Stimulated activated CD8-positive, alpha-beta memory T cell treated with anti-CD3 and anti-CD28 coated beads, Interleukin-15, amount 100 ng/mL, for 4 hours (primary cell): ENCODE measurements at places on chromosomes 2 and 18.

- DNase-seq: no peak
Measured at GRCh38 chr2:69304656-69305055, 82.4 kb downstream of the GFPT1 start.

DNA sequence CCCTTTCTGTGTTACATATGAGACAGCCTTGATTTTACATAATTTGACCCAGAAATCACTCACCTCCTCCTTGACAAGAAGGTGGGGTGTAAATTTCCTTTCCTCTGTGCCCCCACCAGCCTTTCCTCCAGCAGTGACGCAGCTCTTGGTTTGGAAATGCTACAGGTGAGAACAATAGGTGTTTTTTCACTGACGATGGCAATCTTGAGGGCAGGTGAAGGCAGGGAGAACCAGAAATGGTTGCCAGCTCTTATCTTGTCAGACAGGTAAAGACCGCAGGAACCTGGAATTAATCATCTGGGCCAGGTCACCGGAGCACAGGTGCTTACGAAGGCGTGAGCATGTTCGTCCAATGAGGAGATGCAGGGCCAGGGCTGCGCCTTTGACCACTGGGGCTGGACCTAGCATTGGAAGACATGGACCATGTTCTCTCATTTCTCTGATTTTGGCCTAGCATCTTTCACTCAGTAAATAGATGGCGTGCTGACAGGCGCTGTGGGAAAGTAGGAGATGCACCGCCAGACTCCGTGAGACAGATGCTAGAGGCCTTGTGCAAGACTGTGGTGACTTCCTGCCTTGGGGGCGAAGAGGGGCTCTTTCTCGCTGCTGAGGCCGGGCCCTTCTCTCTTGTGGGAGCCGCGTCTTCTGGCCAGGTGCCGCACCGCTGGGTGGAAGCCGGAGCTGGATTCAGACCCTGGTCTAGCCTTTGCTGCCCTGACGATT is 4.0 kb downstream of the CIDEA start:
- DNase-seq: no peak

GRCh38 chr2:190785334-190785733 is 95.3 kb upstream of the GLS start:
- DNase-seq: no peak

DNA sequence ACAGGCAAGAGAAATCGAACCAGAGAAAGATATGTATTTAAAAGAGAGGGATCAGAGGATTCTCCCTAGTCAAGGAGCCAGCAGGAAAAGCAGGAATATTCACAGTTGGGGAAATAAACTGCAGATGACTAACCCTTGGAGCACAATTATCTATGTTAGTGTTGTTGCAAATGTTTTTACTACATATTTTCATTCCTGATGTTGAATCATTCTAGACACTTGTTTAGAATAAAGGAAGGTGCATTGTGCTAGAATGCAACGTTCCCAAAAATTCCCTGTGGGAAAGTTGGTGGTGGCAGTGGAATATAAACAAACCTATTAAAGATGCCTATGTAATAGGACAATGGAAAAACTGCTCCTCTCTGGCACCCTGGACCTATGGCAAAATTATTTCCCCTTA is 63.3 kb downstream of the DTNA start:
- DNase-seq: no peak

DNA sequence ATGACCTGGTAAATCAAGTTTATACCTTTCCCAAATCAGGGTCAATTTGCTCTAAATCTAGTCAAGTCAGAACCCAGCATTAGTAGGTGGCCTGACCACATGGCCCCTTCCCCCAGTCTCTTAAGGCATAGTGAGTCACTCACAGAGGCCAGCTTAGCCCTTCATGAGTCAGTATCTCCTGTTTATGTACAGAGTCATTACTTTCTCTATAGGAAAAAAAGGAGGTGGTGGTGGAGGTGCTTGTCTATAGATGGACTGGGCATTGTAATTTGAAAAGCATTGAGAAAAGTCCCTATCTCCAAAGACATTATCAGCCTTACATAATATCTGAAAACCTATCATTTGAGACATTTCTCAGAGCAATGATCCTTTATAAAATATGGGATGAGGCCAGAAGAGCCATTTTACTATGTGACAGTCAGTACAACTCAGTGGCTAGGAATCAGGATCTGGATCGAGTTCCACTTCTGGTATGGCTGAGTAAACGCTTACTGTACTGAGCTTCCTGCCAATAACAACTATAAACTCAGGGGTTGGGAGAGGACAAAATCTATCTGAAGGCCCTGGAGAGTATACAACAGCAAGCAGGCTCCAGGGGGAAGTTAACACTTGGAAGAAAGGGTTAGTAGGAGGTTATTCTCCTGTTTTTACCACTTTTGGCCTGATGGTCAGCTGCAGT is 22.5 kb upstream of the SIGLEC15 start:
- DNase-seq: no peak

- DNase-seq: no peak
Measured at GRCh38 chr2:232993231-232993821, 19.7 kb downstream of the NGEF start.

DNA sequence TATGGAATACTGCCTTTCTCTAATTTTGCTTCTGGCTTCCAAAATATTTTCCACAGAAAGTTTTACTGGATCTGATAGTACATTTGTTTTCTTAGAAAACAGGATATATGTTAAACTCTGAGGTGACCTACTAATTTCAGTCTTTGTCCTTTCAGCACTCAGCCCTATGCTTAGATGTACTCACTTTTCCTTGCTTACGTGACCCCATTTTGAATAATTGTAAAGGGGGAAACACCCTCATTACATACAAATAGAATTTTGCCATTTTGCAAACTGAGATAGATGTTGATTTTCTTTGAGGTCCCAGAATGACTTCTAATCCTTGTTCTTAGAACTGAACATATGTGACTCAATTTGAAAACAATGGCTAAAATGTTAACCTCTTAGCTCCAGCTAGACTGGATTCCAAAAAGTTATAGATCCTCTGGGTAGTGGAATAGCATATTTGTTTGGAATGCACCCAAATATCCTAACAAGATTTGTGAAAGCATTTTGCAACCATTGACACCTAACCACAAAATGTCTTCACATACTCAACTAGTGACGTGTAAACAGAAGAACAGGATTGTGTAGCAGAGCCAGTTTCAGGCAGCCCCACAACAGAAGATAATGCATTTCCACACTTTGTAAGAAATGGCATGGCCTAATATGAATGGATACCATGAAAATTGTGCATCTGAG is 44.8 kb upstream of the EHBP1 start:
- DNase-seq: no peak

DNA sequence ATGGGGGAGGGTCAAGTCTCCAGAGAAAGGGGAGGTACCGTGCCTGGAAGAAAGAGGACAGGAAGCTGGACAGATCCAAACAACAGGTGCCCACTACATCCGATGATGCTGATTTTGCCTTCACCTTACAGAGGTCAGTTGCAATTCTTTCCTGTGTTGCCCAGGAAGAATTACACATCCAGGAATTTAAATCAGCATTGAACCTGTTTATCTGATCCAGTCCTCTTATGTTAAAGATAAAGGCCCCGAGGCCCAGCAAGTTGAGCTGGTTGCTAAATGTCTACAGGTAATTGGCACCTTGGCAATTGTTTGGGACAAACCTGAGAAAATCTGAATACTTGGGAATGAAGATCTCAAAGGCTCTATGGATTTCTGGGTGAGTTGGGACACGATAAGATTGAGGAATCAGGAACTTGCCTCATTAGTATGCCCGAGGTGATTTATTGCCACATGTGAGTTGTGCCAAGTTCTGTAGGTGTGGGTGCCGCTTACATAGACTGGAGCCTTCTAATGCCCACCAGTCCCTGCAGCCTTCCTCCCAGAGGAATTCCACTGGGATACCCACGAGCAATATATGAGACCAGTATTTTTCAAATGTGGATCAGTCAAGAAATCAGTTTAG is 6.9 kb upstream of the CNNM4 start:
- DNase-seq: no peak

DNA sequence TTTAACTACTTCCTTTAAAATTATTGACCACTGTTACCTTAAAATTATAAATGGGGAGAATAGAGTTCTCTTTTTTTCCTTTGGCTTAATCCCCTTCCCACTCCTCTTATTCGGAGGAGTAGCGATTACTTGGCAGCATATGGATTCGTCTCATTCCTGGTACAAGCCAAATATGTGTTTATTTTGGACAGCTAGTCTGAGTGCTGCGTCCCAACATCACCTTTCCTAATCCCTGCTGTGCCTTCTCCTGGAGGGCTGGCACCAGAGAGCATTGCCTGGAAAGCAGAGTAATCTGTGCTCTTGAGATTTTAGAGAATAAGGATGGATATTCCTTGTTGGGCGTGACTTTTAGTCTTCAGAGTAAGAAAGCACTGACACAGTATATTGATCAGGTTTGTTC is 185.6 kb downstream of the AGAP1 start:
- no peak for DNase-seq

- no peak for DNase-seq
Measured at GRCh38 chr2:239579524-239580198, 178.8 kb upstream of the HDAC4 start.

GRCh38 chr2:176080540-176081375 is 3.0 kb downstream of the EVX2 start:
- no peak for DNase-seq

- DNase-seq: no peak
Measured at GRCh38 chr18:22136395-22136794, 33.0 kb upstream of the GATA6 start.

DNA sequence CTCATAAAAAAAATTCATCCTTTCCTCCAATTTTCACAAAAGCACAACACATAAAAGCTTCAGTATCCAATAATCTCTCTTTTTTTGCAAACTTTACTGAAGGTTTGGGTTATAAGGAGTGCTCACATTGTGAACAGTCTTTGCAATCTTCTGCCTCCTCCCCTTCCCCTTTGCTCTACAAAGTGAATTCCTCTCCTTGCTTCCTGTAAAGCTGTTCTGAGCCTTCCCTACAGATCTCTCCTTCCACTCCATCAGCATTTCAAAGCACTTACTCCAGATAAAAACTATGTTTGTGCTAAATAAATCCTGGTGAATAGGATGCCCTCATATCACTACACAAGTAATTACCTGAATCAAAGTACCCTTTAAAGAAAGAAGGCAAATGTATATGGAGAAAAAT is 4.6 kb upstream of the PDK1 start:
- no peak for DNase-seq

GRCh38 chr2:110955556-110955955 is 165.2 kb upstream of the BCL2L11 start:
- DNase-seq: no peak

DNA sequence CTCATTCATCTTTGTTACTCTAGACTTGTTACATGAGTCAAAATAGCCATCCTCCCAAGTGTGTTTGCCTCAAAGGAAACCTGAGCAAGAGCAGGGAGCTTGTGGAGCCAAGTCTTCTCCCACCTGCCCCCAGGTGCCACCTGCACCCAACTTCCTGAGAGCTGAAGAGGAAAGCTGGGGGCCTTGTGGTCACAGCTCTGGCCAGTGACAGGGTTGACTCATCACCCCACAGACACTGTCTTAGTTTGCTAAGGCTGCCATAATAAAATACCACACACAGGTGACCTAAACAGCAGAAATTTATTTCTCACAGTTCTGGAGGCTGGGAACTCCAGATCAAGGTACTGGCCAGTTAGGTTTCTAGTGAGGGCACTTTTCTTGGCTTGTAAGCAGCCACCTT is 99.6 kb downstream of the TPGS2 start:
- no peak for DNase-seq

- no peak for DNase-seq
Measured at GRCh38 chr2:118374974-118375755, 286.9 kb downstream of the INSIG2 start.

GRCh38 chr2:8539743-8540551 is 141.9 kb upstream of the ID2 start:
- no peak for DNase-seq

GRCh38 chr2:149017116-149017985 is 21.1 kb upstream of the LYPD6B start:
- DNase-seq: peak; percentile 4

GRCh38 chr2:138445227-138445626 is 56.3 kb upstream of the SPOPL start:
- no peak for DNase-seq

DNA sequence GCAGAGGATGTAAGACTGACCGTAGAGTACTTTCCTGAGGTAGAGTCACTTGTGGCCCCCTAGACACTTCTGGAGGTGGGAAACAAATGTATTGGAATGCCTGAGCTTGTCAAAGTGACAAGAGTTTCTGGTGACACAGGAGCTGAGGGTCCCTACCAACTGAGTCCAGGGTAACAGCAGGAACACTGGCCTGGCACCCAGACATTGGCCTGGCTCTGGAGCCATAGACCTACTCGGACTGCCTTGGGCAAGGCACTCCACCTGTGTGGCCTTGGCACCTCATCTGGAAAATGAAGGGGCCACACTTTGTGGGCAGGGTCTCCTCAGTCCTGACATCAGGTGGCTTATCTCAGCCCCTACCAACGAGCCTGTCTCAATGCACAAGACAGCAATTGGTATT is 398.2 kb upstream of the CELF4 start:
- DNase-seq: no peak

DNA sequence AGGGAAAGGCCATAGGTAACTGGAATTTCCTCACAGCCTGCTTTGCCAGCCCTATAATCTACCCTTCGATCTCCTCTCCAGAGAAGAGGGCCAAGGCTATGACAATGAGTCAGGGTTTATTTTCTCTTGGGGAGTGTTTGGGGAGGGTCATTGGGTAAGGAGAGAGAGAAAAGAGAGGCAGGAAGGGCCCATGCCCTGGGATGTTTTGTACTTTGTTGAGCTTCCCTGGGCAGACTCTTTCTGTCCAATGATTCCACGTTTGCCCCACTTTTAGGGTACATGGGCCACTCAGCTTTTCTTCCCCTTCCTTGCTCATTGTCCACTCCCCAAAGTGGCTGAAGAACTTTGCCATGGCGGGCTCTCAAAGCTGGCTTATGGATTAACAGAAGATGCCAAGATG is 224.2 kb downstream of the ALK start:
- no peak for DNase-seq

GRCh38 chr2:73704285-73704684 is 32.9 kb downstream of the TPRKB start:
- no peak for DNase-seq

GRCh38 chr2:12032398-12032797 is 286.0 kb downstream of the LPIN1 start:
- DNase-seq: no peak

DNA sequence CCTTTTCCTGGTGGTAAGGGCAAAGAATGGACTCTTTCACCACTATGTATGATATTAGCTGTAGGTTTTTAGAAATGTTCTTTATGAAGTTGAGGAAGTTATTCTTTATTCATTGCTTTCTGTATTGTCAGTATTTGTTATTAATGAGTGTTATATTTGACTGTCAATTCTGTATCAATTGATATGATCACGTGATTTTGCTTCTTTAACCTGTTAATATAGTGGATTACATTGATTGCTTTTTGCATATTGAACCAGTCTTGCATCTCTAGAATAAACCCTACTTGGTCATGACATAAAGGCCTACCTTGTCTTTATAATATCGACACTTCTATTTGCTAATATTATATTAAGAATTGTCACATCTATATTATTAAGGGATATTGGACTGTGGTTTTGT is 18.3 kb upstream of the ST6GAL2 start:
- DNase-seq: no peak

GRCh38 chr2:221836095-221836494 is 264.0 kb upstream of the EPHA4 start:
- no peak for DNase-seq

GRCh38 chr2:109254174-109254904 is 125.3 kb downstream of the SH3RF3 start:
- DNase-seq: no peak

GRCh38 chr2:191081411-191082155 is 67.6 kb upstream of the STAT1 start:
- DNase-seq: no peak

- DNase-seq: no peak
Measured at GRCh38 chr2:151972241-151973012, 126.4 kb downstream of the CACNB4 start.

- DNase-seq: no peak
Measured at GRCh38 chr2:26020231-26020640, 13.6 kb upstream of the RAB10 start.
